ENCODE measurements at places on chromosomes 1 and 21.
A peak's percentile ranks its signal among the peaks of the same experiment; 100 is the strongest.

DNA sequence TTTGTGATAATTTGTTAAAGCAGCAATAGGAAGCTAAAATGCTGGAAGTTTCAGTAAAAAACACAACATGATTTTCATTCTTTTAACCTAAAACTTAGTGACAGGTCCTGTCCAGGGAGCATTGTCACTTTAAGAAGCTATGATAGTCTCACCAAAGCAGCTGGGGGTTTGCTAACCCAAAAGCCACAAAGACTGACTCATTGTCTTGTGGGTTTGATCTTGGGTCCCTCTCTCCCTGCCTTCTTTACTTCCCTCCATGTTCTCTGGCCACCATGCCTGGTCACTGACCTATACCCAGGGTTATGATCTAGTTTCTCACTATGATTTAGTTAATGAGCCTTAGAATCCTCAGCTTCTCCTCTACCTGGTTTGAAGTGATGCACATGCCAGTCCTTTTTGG lies 213.5 kb upstream of the PTGFR start:
- DNase-seq, result no peak

DNA sequence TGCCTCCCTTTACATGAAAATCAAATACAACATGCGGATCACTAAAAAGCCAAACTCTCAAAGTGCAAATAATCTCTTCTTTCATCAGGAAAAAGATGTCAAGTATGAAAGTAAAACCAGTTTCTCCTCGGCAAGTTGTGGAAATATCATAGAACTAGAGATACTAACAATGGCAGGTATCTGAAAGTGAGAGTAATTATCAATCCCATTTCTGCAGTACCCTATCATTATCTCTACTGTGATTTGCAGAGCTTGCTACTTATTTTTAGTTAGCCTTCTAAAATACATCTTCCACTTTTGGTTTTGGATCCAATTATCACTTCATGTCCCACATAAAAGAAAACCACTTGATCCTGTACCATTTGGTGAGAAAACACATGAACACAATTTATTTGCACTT lies 3.0 kb downstream of the TP53BP2 start:
- no peak for DNase-seq

DNA sequence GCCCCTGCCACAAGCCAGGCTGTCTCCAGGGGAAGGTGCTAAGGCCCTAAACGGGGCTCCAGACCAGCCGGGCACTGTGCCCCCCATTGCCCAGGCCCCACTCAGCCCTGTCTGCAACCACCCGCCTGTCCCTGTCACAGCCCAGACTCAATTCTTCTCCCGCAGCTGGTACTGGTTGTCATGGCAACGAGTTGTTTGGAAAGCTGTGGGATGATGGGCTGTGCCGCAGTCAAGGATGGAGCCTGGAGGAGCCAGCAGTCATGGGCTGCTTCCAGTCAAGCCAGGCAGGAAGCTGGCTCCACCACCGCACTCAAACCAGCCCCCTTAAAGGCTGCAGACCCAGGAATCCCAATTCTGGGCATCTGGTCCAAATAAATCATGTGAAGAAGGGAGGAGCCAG lies 4.2 kb downstream of the SPOCD1 start:
- no peak for DNase-seq

DNA sequence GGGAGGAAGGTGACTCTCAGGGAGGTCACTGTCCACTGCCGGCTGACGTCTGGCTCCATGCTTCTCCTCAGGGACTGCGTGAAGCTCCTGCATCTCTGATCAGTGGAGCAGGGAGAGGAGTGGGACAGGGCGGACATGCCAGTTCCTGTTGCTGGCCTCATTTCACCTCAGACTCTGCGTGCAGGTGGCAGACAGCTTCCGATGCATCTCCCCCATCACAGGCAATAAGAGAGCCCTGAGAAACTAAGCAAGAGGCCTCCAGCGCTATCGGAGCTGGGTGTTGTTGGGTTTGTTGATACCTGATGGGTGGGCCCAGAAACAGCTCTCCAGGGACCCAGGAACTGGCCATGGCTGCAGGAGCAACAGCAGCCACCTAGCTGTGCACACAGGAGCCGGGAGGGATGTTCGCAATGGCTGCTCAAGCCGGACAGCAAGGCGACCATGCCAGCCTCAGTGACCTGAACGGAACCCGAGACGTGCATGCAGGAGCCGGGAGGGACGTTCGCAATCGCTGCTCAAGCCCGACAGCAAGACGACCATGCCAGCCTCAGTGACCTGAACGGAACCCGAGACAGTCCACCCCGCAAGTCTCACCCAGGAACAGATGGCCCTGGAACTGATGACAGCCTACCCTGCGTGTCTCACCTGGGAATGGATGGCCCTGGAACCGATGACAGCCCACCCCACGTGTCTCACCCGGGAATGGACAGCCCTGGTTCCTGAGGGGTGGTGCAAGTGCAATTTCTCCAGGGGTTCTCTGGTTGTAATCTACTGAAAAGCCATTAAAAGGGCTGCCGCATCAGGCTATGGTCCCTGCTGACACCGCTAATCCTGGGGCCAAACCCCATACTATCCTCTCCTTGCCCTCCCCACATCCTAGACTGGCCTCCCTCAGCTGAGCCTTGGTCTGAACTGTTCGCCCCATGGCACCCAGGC lies 14.2 kb upstream of the PCBP3 start:
- no peak for DNase-seq

DNA sequence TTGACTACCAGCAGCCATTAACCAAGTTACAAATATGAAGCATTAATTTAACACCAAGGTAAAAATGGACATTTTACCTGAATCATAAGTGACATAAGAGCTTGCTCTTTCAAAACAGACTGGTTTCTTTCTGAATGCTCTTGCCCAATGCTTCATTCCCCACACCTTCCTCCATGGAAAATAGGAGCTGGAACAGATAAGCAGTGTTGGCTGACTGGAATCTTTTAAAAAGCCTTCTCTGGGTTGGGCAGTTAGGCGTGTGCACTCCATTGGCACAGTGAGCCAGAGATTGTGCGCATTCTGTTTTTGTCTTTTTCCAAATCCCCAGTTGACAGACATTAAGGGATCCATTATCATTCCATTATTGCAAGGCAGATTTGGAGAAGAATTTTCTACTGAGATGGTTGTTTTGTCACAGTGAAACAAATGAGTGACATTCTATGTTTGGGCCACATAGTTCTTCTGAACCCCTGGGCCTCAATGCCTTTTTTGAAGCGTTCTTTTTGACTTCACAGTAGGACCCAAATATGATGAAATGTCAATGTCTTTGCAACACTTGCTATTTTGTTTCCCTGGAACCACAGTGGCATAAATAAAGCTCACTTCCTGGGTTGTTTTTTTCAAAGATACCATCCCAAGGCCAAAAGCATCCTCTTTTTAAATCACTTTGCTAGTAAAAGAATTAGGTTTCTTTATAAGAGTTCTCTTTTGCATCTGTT lies 32.3 kb downstream of the LRRC8B start:
- no peak for DNase-seq

GRCh38 chr1:1290238-1290731 lies 10.0 kb downstream of the SCNN1D start:
- DNase-seq, result peak; percentile 44

DNA sequence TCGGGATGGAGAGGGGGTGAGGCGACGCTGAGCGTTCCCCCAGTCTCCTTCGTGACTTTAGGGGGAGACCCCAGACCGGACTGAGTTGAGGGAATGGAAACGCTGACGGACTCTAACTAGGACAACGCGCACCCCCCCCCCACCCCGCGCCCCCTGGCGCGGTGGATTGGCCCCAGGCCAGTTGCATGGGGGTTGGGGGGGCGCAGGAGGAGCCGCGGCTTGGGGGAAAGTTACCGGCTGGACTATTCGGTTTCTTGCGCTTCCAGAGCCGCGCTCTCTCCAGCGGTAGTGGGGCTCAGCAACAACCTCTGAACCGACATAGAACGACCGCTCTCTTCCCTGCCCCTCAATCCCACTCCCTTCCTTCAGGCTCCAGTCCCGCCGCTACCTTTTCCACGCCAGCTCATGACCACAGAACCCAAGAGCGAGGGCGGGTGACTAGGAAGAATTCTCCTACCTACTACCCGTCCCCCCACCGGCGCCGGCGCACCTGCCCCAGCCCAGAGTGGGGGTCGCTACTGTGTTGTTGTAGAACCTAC lies 694 bp downstream of the ZBTB7B start:
- no peak for DNase-seq

DNA sequence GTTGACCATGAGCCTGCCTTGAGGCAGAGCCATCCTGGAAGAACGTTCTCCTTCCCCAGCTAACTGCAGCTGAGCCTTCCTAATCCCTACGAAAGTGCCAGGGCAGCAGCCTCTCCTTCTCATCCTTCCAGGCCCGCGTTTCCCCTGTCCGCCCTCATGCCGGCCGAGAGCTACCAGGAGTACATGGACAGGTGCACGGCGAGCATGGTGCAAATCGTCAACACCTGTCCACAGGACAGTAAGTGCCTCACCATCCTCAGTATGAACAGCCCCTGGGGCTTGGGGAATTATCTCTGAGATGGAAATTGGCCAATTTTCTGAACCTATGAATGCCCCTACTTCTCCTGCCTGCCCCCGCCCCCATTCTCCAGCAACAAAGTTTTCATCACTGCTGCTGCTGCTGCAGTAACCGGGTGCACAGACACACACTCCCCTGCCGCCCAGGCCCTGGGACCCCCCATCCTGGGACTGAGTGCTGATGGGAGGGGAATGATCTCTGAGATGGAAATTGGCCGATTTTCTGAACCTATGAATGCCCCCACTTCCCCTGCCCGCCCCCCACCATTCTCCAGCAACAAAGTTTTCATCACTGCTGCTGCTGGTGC lies 39.6 kb downstream of the UBASH3A start:
- no peak for DNase-seq

DNA sequence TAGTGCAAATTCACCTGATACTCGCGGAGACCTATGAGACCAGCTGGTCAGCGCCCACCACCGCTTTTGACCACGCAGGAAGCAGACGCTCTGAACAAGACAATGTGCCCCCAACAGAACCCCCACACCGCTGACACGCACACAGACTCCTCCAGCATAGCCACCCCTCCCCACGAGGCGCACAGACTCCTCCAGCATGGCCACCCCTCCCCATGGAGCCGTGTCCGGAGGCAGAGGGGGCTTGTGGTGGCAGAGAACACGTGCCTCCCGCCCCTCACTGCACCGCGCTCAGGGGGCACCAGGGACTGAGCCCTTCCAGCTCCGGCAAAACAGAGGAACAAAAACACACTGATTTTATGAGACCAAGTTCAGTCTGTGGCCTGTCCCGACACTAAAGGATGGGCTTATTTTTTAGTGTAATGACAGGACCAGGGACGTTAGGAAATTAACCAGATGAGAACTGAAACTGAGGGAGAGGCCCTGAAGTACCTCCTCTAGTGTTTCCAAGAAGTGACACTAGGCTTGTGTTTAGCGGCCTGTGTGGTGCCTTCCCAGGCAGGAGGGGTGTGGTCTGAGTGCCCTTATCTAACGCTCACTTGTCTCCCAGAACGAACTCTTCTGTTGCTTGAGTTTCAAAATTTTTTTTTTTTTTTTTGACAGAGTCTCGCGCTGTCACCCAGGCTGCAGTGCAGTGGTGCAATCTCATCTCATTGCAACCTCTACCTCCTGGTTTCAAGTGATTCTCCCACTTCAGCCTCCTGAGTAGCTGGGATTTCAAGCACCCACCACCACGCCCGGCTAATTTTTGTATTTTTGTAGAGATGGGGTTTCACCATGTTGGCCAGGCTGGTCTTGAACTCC lies 10.0 kb upstream of the AGPAT3 start:
- no peak for DNase-seq

DNA sequence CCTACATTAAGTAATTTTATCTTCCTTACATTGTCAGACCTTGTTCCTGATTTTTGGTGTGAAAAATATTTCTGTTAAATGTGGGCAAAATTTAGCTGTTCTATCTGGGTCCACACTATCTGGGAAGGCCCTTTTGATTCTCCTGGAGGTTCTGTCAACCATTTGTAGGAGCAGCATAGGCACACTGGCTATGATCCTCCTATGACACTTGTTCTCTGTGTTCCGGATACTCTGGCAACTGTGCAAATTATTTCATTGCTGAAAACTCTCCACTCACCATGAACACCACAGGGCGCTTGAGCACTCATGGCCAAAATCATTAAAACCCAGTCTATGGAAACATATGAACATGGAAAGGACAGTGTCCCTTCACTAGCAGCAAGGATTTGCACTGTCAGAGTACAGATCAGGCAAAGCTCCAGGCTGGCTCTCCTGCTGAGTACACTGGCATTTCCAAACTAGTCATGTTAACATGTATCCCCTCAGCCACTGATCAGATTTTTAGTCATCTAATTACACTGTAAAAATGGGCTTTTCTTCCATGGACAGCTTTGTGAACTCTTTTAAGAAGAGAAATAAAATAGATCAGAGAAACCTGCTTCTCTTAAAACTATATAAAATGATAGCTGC lies 43.9 kb upstream of the SGIP1 start:
- no peak for DNase-seq

DNA sequence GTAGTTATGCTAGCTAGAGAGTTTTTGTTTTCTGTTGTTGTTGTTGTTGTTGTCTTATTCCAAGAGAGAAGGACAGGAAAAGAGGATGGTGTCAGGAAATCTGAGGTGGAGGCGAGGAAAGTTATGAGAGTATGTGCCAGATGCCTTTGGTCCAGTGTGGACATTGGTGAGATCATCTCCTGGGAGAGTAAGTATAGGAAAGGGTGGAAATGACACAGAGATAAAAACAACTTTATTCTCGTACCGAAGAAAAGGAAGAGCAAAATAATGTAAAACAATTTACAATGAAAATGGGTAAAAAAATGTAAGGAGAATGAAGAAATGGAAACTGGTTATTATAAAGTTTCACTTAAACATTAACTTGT lies 97.4 kb upstream of the ADGRL2 start:
- DNase-seq, result no peak

DNA sequence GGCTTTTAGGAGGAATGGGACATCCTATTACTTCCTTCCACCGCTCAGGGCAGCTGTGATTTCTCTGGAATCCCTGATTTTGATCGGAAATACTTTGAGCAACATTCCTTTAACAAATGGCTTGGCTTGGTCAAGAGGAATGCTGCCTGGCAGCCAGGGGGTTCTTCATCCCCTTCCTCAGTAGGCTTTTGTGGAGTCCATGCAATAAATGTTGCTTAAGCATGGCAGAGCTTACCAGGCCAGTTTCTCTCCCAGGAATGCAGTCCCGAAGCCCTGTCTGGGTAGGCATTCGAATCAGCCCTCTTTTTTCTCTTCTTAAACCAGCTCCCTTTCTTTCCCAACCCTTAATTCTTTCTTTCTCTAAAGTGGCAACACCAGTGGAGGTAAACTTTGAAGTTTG lies 177.1 kb upstream of the KIAA0040 start:
- no peak for DNase-seq

GRCh38 chr1:53465023-53465957 lies 6.1 kb downstream of the DMRTB1 start:
- DNase-seq, result no peak

All from T-helper 2 cell (primary cell).